IPS DF 19.7 (cell line): ENCODE measurements at places on chromosomes 5 and 9.
A peak's percentile ranks its signal among the peaks of the same experiment; 100 is the strongest.

DNA sequence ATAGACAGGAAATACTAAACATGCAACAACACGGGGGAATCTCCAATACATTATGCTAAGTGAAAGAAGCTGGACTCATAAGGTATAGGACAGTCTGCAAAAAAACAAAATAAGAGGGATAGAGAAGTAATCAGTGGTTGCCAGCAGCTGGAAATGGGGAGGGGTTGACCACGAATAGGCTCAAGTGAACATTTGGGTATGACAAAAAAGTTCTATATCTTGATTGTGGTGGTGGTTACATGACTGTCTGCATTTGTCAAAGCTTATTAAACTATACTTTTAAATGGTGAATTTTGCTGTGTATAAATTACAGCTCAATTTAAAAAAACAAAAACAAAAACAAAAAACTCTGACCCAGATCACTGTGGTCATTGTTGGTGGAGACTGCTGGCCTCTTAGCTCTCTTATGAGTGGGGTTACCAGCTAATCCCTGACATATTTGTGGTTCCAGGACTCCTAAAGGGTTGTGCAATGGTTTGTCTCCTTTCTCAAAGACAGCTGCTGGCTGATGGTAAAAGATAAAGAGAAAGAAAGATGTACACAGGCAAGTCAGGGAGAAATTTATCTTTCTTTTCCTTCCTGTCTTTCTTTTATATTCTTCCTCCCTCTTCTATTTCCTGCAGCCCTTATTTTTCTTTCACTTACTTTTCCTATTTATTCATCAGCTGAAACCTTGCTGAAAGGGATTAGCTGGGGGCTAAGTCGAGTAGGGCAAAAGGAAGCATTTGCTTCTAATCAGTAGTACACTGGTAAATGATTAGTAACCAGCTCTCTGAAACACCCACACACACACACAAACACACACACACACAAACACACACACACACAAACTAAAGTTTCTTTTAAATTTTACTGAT, 42.6 kb upstream of the APC start:
- DNase-seq: no peak

GRCh38 chr5:113237893-113238292, 196.9 kb downstream of the TSSK1B start:
- DNase-seq: no peak

GRCh38 chr5:170296935-170297588, 515 bp downstream of the LCP2 start:
- no peak for DNase-seq

DNA sequence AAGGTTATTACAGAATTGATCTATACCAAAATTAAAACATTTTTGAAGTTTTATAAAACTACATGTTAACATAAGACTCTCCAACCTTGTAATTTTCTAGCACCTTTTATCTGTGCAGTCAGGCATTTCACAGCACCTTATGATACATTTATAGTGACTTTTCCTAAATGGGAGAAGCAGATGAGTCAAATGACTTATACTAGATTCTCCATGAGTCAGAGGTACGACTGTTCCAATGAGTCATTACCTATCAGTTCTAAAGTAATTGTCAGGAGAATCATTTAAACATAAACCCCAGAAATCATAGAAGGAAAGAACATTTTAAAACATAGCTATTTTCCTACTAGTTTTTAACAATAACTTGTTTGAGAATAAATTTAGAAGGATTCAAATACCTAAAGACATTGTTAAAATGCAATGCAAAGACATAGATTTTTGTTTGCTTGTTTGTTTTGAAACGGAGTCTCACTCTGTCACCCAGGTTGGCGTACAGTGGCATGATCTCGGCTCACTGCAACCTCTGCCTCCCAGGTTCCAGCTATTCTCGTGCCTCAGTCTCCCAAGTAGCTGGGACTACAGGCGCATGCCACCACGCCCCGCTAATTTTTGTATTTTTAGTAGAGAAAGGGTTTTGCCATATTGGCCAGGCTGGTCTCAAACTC, 34.7 kb upstream of the DMXL1 start:
- no peak for DNase-seq

GRCh38 chr5:73104326-73104725, 16.0 kb upstream of the TMEM171 start:
- no peak for DNase-seq

- DNase-seq: no peak
These were observed 170.4 kb downstream of the SYK start for GRCh38 chr9:90972057-90972456.

DNA sequence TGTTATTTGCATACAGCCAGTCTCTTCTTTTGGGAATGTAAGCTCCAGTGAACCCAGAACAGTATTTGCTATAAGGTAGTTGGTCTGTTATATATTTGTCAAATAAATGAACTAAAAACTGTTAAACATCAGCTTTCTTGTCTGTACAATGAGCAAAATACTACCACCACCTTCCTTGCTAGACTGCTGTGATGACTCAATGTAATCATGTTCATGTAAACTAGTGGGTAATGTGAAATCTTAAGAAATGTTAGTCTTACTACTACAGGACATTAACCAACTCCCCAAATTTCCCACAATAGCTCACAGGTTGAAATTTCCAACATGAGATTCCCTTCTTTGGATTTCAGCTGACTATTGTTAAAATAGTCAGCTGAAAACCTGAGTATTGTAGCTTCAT, 176.1 kb downstream of the TRPM3 start:
- DNase-seq: no peak

GRCh38 chr9:23379842-23380241, 446.2 kb downstream of the ELAVL2 start:
- DNase-seq: no peak

DNA sequence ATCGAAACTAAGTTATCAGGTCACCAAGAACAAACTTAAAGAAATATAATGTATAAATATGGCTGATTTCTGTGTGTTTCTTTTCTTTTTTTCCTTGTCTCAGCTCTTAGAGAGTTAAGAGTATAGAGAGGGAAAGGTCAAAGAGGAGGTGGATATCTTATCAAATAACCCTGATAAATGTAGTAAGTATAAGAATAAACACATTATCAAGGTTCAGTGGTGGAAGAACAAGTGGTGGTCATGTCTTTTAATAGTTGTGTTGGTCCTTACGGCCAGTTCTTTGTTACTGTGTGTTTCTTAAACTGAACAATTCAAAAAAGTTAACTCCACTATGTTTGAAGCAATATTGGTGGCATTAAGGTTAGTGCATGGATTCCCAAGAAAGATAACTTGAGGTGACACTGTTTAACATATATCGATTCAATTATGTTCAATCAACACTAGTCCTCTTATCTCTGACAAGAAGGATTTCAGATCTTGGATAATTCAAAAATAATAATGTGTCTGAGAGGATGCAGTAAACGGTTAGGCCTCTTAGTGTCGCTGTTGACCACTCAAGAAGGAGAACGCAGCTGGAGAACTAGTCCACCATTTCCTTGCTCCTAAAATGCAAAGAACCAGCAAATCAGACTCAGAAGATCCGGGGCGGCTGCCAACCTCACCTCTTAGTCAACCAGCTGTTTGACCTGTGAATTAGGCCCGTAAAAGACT, at the start of gene PCDHGA3:
PCDHGA3 (plus strand) TSS at position 588 of the 711 bp plus-strand sequence. CDS start 205 bp downstream, outside the sequence.
- no peak for DNase-seq

DNA sequence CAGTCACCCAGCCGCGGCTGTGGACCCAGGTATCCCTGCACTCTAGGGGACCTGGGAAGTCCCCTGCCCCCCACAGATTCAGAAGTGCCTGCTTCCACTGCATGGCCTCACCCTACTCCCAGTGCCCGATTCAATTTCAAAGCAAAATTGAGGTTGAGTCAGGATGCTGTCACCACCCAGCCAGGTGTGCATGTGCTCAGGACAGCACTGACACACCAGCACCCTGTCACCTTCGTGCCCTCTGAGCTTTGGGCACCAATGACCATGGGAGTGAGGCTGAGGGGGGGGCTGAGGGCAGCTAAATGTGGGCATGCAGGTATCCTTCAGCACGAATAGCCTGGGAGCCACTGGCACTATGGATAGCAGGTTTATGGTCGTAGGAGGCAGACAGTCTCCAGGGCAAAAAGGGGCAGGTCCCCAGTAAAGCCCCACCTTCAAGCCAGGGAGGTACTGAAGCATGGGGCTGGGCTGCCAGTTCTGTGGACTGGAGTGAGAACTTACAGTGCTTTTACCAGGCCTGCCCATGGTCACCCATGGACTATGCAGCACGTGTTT, 1151.6 kb upstream of the CDH6 start:
- no peak for DNase-seq

GRCh38 chr5:78157001-78157400, 137.5 kb downstream of the AP3B1 start:
- no peak for DNase-seq

- DNase-seq: no peak
These were observed 419.0 kb downstream of the PLK2 start for GRCh38 chr5:58040846-58041245.

DNA sequence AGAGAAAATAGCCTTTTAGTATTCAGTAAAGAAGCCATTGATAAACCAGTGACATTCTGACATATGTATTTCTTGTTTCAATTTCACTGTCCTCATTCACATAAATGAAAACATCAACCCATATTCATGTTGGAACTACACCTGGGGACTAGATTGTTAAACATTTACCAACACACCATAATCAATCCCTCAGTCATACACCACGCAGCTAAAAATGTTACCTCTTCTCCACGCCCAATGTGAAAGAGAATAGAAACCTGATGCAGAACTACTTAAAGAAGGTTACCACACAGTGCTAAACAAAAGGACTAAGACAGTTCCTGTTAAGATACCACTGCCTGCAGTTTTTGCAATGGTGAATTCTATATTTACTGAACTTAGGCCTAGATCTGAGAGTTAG, 518.9 kb downstream of the PRELID2 start:
- no peak for DNase-seq

- DNase-seq: peak; percentile 35
These were observed 26.3 kb downstream of the NR3C1 start for GRCh38 chr5:143376911-143377813.

DNA sequence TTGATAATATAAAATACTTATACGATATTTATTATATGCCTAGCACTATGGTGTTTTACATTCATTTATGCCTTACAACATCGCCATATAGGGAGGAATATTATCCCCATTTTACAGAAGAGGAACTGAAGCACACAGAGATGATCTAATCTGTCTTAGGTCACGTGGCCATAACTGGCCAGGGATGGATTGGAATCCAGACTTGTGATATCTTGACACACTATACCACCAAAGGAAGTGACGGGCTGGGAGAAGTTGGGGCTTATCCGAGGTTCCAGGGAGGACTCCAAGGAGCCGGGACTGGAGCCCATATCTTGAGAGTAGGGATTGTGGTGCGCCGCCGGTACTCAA, 129.8 kb downstream of the TMEM174 start:
- DNase-seq: no peak

GRCh38 chr9:93132287-93132927, 1.6 kb downstream of the NINJ1 start:
- DNase-seq: no peak

- peak; percentile 9 for DNase-seq
These were observed 2.4 kb upstream of the RXRA start for GRCh38 chr9:134323741-134324358.

- no peak for DNase-seq
These were observed 1.3 kb downstream of the RAI14 start for GRCh38 chr5:34657274-34657921.

DNA sequence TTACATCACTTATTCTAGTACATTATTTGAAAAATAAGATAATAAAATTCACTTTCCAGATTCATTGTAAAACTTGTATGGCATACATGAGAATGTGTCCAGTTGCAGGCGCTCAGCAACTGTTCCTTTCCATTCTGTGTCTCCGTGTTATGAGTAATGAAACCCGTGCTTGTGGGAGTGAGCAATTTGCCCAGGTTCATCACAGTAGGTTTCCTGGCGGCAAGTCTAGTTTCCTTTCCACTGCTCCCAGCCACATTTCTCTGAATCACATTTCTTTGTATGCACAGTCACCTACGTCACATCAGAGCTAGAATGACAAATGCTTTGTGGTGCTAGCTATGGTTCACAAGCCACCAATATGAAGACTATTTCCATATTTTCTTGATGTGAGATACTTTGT, 39.9 kb downstream of the MOCS2 start:
- DNase-seq: no peak

- DNase-seq: no peak
These were observed 431 bp downstream of the BNC2 start for GRCh38 chr9:16869882-16870595.

DNA sequence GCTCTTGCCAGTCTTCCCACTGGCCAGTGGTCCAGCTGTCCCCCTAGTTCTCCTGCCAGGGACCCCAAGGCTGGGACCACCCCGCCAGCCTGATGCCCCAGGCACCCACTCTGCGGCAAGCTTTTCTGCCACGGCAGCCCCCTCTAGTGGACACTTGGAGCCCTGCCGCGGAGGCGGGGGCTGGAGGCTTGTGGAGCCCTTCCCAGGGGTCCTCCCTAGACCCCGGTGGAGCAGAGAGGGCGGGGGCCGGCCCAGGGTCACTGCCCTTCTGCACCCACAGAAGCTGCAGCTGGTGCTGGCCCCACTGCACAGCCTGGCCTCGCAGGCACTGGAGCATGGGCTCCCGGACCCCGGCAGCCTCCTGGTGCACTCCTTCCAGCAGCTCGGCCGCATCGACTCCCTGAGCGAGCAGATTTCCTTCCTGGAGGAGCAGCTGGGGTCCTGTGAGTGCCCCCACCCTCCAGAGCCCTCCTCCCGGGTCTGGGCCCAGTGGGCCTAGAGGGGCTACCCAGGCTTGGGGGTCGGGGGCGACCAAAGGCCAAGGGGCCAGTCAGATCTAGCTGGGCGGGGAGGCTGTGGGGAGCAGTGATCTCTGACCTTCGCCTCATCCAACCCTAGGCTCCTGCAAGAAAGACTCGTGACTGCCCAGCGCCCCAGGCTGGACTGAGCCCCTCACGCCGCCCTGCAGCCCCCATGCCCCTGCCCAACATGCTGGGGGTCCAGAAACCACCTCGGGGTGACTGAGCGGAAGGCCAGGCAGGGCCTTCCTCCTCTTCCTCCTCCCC, 9.1 kb downstream of the EGFL7 start:
- DNase-seq: no peak

GRCh38 chr9:89400403-89401116, 82.3 kb downstream of the SECISBP2 start:
- no peak for DNase-seq

GRCh38 chr5:77957-78804, 13.8 kb upstream of the PLEKHG4B start:
- no peak for DNase-seq

- DNase-seq: no peak
These were observed 1609.7 kb upstream of the CDH9 start for GRCh38 chr5:28648108-28648507.

DNA sequence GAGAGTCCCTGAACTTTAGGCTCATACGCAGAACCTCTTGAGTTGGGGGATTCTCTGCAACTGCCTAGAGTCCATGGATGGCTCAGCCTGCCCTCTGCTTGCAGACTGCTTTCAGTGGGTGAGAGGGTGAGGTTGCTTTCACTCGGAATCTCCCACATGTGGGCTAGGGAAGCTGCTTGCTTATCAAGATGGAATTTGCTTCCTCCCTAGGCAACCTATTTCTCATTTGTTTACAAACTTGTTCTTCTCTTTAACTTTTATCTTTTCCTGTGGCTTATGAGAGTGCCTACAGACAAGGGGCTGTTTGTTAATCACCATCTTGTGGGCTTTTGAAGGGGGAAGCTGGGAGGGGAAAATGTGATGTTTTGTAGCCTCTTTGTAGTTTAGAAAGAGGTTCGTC, 10.0 kb downstream of the TLE4 start:
- DNase-seq: no peak

- no peak for DNase-seq
These were observed 121.5 kb downstream of the MVB12B start for GRCh38 chr9:126448136-126448535.
